NCI-H1105 treated with DMSO at 0.1 percent for 48 hours (cell line): ENCODE measurements at places on chromosomes 7 and 10.

DNA sequence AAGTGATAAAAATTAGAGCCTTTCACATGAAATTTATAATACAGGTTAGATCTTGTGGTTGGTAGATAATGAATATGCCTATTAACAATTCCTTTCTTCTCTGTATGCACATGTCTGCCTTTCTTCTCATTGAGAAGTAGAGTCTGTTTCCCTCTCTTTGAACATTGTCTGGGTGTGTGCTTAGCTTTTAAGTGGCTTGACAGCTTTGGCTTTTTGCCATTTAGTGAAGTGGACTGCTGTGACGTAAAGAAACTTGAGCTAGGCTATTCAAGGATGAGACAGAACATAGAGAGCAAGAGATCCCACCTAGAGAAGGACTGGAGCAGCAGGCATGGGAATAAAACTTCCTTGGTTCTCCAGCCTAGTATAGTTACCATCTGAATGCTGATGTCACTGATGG is 996.7 kb upstream of the CELF2 start:
- no peak for DNase-seq

DNA sequence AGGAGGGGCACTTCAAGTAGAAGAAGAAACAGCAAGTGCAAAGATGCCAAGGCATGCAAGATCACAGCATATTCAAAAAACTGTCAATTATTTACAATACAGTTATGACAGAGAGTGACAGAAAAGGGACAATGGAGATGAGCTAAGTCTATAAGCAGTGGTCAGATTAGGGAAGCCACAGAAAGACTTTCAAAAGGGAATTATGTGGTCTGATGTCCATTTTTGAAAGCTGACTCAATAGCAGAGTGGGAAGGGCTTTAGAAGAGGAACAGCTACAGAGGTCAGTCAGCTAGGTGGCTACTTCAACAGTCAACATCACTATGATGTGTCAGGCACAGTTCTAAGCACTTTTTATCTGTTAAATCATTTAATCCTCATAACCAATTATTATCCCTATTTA is 45.2 kb upstream of the SPOCK2 start:
- DNase-seq = no peak

DNA sequence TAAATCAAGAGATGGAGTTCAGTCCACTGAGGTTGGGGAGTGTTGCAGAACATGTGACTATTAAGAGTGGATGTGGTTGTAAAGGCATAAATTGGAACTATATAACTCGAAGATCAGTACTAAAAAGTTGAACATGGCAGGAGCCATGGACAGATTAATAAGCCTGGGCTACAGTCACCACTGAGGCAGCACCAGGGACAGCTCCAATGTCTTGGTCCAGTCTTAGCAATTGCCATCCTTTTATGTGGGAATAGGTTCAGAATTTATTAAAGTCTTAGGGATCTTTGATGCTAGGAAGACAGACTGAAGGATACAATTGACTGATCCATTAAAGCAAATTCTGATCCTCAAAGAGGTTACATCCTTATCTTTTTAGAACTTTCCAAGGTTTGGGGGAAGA is 156.6 kb downstream of the ADRA2A start:
- no peak for DNase-seq

DNA sequence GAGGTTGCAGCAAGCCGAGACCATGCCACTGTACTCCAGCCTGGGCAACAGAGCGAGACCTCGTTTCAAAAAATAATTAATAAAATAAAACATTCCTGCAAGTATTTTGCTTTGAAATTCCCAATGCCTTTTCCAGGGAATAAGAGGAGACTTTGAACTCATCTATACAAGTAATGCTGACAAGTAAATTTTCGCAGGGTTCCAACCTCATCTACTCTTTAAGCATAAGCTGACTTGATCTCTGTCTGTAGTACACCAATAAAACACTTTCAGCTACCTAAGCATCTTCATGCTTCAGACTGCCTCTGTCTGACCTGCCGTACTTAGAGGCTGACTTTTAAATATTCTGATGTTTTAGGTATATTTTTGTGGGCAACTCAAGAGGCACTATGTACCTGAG is 13.7 kb upstream of the BEND7 start:
- DNase-seq = no peak

DNA sequence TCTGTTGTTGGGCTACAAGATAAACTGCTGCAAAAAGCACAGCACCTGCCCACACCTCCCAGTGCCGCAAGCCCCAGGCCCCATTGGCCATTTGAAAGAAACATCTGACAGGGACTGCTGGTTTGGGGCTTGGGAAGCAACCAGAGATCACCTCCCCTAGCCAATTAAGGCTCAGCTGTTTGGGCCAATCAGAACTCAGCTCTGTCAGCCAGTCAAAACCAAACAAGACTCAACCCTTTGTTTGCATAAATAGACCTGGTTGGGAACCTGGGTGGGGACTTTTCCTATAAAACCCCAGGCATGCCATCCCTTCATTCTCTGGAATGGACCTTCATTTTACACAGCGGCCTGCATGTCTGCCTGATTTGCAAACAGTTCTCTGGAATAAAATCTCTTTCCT is 17.2 kb upstream of the NME8 start:
- no peak for DNase-seq

DNA sequence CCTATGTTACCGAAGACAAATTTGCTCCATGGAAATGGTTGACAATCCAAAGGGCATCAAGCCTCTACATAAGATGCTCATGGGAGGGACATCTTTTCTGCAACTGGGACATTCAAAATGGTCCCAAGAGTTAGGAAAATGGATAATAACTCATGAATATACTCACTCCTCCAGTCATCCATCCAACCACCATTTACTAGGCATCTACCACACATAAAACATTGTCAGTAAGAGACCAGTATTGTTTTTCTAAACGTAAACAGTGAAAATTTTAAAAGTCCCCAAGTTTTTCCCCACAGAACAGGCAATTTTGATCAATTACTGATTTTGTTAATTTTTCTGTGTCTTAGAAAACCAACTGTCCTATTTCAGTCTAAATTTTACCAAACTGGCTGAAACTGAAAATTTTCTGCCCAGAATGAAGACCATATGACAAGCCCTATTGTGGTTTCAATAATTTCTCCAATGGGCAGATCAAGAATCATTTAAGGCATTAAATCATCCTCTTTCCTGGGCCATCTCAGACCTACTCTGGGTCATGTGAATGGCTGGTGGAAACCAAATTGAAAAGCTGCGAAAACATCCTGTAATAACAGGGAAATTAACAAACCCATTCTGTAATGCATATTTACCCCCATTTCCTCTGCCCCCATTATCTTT is 24.2 kb downstream of the PIK3AP1 start:
- DNase-seq = no peak

DNA sequence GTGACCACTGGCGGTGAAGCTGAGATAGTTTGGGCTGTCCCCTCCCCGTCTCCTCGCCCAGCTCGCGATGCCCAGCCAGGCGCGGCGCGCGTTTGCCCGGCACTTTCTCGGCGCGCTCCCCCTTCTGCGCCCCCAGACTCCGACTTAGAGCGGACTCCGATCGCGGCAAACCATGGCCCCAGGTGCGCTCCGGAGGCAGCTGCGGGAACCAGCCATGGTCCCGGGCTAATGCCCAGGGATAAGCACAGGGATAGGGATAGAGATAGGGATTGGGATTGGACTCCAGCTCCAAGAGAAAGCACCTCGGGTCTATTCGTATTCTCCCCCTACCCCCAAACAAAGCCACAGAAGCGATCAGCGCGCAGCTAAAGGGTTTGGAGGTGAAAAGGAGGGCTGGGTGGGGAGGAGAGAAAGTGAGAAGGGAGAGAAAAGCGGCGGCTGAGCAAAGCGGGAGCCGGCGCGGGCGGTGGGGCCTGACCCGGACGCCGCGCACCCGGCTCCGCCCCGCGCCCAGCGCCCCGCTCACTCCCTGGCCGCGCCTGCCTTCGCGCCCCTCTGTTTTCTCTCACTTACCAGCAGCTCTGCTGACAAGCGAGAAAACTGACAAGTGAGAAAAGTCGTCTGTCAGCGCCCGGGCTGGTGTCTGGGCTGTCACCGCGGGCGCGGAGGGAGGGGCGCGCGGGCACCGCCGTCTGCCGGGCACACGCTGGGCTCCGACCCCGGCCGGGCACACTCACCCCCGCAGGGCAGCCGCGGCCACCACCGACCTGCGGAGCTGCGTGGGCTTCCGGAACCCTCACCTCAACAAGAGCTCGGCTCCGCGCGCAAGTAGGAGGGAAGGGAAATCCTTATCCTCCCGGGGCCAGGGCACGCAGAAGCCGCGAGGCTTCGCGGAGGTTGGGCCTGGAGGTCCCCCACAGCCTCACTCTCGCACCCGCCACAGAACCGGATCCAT is at the start of gene PDE1C:
TSS of gene PDE1C (minus strand) at position 2 of the 955 bp plus-strand sequence.
- DNase-seq = peak; percentile 29

DNA sequence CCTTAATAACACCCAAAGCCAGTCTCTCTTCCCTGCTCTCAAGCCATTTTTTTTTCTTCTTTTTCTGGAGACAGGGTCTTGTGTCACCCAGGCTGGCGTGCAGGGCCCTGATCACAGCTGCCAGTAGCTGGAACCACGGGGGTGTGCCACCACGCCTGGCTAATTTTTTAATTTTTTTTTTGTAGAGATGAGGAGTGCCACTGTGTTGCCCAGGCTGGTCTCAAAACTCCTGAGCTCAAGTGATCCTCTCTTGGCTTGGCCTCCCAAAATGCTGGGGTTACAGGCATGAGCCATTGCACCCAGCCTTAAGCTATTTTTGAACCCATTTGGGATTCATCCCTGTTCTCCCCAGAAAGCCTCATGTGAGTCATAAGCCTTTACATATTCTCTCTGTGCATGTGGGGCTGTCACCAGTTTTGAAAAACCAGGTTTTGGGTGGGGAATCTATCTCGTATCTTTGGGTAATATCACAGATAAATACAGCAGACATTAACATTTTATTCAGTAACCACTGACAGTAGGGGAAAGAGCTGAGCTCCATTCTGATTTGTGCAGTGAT is 15.5 kb downstream of the ZNF487 start:
- no peak for DNase-seq

DNA sequence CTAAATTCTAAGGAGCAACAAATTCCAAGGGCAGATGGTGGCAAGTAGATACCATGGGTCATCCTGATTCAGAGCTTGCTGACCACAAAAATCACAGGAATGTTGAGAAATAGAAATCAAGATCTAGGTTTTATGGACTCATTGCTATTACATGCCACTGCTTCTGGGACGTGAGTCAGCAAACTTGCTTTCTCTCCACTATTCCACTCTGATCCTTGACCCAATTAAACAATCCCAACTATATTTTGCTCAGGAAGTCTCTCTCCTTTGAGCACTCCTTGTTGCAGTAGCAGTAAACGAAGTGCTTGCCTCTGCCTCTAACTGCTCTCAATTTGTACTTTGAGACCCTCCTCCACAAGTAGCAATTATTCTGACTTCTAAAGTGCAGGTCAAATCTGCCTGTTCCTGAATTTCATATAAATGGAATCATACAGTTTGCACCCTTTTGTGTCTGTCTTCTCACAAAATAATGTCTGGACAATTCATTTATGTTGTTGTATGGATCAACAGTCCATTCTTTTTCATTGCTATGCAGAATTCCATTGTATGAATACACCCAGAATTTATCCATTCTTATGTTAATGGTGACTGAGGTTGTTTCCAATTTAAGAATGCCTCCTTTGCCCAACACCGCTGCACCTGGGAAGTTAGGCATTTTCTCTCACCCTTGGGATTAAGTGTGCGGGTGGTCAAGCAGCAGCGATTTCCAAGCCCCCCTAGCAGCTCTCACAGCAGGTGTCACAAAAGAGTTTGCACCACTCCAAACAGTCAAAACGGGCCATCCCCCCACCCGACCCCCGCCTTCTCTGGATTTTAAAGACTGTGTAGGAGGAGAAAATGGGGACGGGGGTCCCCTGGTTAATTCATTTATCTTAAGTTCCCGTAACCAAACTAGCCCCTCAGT is 35.9 kb downstream of the ACSM6 start:
- DNase-seq = no peak

GRCh38 chr7:121541457-121541856 is 145.3 kb upstream of the FAM3C start:
- no peak for DNase-seq
